ENCODE measurements at places on chromosomes 7 and 10.

GRCh38 chr10:31549896-31550295 lies 230.9 kb downstream of the ZEB1 start:
- no peak for DNase-seq

GRCh38 chr7:28190077-28190710 lies 9.6 kb upstream of the JAZF1 start:
- DNase-seq, result no peak

DNA sequence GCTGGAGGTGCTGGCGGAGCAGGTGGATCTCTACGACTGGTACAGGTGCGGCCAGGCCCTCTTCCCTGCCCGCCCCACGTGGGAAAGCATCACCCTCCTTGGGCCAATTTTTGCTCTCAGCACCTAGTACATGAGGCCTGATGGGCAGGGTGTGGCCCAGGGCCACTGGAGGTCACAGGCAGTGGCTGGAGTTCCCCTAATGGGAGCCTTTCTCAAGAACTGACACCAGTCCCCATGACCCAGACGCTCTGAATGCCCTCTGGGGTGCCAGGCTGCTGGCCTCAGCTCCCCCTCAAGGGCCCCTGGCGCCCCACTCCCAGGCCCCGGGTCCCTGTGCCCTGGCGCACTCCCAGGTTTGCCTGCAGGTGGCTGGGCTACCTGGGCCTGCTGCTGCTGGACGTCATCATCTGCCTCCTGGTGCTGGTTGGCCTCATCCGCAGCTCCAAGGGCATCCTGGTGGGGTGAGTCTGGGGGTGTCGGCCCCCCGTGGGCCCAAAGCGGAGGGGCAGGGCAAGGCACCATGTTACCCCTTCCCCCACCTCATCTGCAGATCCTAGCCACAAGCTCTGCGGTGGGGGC lies 15.9 kb downstream of the TTYH3 start:
- no peak for DNase-seq

DNA sequence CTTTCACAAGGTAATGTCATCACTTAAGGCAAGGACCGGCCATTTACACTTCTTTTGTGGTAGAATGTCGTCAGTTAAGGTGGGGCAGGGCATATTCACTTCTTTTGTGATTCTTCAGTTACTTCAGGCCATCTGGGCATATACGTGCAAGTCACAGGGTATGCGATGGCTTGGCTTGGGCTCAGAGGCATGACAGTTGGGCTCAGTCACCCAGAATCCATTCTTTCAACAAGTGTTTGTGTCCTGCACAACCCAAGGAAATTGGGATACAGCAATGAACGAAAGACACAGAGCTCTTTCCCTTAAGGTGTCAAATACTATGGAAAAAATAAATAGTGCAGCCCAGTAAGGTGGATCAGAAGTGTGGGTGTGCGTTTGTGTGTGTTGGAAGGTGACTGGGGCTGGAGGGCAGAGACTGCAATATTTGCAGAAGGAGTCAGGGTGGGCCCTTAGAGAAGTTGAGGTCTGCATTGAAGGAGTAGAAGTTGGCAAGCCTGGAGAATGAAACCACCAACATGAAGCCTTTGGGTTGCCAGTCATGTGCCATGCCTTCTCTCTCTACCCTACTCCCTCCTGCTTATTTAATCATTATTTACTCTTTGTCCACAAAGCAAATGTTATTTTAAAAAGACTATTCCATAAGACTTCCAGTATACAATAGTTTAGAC lies 222.8 kb upstream of the PRKCQ start:
- DNase-seq, result no peak

GRCh38 chr7:97733276-97734161 lies 1.6 kb downstream of the TAC1 start:
- peak; percentile 40 for DNase-seq

DNA sequence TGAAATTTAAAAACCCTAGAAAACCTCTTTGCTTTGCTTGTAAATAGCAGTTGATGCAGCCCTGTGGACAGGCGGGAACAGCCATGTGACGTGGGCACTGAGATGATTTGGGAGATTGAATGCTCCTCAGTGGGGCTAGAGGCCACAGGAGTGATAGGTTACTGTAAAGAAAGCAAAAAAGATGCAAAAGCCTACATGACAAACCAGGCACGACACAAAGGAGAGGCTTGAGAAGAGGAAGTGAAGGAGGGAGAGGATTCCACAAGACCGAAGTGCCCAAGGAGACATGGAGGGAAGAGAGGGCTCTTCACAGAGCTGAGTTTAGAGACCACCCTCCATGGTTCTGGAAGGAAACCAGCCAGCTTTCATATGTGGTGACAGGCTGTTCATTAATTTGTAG lies 25.7 kb downstream of the IKZF1 start:
- DNase-seq, result no peak

DNA sequence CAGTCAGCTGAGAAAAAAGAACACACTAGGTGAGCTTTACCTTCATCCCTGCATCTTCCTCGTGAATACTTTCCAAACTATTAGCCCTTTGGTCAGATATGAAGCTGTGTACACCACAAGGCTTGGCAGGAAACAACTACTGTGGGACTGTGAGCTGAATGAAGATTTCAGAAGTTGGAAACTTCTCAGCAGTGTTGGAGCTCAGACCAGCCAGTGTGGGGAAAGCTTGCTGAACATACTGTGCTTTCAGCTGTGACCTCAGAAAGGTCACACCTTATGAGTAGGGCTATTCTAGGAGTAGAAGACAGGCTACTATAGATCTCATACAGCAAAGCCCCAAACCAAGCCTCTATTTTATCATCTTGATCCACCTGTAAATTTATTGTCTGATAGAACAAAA lies 123.6 kb downstream of the EXOC4 start:
- DNase-seq, result no peak

GRCh38 chr10:15703151-15703880 lies 16.4 kb downstream of the ITGA8 start:
- DNase-seq, result no peak

DNA sequence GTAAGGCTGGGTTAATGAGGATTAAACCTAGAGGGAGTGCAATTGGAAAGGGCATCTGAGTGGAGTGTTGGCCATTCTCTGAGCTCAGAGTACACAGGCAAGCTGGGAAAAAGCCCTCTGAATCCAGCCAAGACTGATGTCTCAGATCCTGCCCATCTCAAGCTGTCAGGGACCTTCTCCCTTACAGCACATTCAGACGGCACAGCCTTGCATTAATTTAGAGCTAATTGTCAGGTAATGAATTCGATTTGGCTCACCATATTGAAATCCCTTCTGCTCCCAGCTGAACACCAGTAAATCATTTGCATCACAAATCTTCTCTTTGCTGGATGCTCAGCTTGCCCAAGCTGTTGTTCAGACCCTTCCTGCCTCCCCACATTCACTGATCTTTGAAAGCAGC lies 399.3 kb upstream of the PODXL start:
- DNase-seq, result no peak

DNA sequence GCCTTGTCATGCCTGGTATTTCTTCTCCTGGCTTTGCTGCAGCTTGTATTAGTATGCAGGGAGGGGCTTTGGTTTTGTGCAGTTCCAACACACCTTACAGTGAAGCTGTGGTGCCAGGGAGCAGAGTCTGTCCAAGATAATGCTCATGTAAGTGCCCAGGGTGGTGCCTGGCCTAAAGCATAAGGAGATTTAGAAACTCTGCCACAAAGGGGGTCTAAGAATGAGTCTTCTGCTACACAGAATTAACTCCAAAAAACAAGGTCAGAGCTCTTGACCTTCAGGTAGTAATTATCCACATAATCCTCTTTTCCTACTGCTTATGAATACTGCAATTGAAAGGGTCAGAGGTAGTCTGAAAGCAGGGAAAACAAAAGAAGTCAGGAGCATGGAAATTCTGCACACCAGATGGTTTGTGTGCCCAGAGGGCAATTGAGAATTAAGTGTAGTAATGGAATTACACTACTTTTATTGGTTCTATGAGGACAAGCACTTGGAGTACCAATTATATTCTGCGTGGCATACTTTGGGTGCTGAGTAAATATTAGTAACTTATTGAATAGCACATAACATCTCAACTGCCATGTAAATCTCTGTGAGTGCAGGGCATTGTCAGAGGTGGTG lies 121.5 kb downstream of the KAT6B start:
- peak; percentile 22 for DNase-seq

DNA sequence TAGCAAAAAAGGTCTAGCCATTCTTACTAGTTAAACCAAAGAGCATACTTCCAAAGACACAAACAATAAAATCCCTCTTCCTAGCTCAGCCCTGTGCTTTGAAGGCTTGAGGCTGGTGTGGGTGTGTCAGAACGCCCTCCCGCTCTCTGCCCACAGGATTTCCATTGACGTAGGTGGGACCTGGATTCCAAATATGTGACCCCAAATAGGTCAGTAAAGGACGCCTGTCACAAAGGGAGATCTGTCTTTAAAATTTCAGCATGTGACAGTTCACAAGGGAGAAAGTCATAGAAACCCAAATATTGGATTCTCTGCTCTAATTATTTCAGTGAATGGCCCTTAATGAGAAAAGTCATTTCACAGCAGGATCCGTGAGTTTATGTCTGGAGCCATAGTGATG lies 39.9 kb upstream of the LYZL1 start:
- no peak for DNase-seq

DNA sequence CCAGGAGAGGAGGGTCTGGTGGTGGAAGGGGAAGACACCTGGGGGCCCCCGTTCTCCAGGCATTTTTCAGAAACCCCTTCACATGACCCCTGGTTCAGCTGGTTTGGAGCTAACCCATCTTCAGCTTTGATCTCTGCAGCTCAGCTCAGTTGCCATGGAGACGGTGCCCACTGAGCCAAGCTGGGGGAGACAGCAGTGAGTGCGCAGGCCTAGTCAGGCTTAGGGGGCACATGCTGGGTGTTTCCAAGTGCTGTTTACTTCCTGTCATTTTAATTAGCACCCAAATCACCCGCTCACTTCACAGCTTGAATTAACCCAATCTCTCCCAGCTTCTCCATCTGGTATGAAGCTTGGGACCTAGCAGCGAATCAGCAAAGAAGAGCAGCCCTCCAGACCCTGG lies 9.0 kb downstream of the SPOCK2 start:
- no peak for DNase-seq

DNA sequence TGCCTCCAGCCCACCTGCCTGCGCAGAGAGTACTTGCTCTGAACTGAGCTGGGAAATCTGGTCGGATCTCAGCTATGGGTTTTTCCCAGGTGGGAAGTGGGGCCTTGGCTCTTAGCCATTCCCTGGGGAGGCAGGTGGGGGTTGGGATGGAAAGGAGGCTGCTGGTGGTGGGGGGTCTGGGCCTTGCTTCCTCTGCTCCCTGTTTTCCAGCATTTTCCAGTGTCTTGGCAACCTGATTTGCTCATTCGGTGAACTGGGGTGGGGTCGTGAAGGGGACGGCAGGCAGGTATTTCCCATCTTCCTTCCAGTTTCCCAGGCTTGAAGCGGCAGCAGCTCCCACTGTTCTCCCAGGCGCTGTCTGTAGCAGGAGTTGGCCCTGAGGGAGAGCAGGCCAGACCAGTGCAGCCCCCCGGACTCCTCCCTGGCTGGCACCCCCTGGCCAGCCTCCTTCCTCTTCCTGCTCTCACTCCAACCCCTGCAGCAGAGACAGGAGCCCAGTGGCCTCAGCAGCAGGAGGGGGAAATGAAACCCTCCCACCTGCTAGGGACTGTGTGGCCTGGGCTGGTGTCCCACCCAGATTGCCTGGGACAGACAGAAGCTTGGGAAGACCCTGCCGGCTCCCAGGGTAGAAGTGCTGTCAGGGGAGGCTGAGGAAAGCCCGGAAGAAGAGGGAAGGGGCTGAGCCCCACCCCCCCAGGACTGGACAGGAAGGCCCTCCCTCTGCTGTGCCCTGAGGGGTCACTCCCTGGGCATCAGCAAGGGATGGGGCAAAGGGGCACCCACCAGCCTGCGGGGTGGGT lies 6.6 kb downstream of the TRIM8 start:
- DNase-seq, result no peak

DNA sequence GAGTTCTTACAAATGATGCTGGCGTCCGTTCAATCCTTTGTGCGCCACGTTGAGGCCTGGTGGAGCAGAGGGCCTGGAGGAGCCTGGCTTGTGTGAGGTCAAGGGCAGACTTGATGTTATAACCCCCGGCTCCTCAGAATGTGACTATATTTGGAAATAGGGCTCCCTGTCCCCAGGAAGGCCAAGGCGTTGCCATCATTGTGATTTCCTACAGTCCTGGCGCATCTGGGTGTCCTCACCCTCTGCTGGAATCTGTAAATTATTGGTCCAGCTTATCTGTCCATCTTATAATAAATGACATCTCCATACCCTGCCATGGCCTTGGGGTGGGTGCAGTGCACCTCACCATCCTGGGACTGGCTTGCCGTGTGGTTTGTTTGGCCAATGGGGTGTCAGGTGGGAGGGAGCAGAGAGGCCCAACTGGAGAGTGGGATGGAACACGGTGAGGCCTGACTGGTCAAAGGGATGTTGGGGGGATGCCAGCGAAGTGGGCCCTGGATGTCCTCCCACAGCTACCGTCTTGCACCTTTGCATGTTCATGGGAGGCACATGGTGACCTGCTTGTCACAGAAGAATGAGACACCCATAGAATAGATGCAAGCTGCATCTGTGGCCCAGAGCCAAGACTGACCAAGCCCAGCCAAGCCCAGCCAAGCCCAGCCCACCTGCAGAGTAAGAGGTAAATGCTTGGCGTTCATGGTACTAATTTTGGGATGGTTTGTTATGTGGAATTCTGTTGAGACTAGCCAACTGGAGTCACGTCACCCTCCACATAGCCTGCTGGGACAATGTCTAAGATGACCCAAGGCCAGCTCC lies 11.1 kb upstream of the LRRC27 start:
- no peak for DNase-seq

GRCh38 chr10:124703778-124704427 lies 40.3 kb downstream of the FAM53B start:
- DNase-seq, result no peak

- DNase-seq, result peak; percentile 24
Observed at GRCh38 chr10:15112657-15113056, 15.5 kb downstream of the RPP38 start.

DNA sequence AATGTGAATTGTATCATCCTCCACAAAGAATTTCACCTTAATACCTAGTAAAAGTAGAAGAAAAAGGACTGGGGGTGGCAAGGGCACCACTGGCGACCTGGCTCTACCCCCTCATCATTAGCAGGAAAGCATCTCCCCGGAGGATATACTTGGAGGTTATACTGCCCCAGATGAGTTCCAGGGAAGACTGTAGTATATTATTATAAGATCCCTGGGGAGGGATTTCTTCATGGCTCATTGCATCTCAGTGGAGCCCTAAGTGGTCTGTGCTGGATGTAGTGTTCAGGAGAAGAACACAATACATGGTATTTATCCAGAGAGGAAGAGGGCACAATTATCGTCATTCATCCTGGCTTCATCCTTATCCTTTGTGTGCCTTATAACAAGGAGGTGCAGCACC lies 14.2 kb upstream of the DYNC1I1 start:
- DNase-seq, result no peak

GRCh38 chr10:112701878-112702255 lies 248.2 kb upstream of the TCF7L2 start:
- no peak for DNase-seq

DNA sequence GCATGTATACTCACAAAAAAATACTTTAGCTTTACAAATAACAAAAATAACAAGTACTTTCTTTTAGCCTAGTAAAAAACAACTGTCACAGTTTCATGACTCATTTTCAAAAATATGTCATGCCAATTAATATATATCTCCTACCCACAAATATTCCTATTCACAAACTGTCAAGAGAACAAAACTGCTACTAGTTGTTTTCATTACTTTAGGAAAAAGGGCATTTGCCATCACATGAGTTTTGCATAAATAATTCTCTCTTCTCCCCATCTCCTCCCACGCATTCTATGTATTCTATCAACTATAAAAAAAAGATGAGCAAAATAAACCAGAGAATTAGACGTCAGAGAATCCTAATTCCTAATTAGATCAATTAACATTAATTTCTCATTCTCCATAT lies 87.6 kb downstream of the PIP4K2A start:
- no peak for DNase-seq

- no peak for DNase-seq
Observed at GRCh38 chr7:65265933-65266519, 107.6 kb upstream of the ZNF92 start.

- DNase-seq, result no peak
Observed at GRCh38 chr7:120442838-120443237, 169.9 kb downstream of the KCND2 start.
